ENCODE measurements at places on chromosomes 6 and 20.
A peak's percentile ranks its signal among the peaks of the same experiment; 100 is the strongest.

DNA sequence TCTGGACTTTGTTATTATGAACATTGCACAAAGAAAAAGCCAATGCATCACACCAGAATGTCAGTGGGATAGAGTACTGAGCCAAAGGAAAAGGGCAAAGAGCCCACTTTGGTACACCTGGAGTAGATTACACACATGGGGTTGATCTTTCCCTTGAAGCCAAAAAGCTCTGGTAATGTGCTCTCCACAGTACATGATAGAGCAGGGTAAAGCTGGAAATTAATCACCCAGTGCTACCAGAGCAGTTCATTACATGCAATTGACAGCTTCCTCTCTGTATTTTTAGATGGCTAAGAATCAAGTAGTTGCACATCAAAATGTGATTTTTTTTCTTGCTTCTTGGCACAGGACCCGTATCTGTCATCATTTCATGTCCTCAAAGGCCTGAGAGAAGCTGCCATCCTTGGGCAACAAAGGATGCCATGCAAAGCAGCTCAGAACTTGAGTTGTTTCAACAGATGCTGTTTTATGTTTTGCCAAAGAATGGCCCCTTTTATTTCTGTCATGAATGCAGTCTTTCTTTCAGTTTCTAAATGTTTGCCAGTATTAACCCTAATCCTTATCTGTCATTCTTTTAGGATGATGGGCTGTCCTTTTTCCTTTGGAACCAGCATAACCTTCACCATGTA lies 88.1 kb downstream of the HDGFL1 start:
- no peak for DNase-seq
- no peak overlapping the region for H3K4me3 ChIP-seq
- no peak overlapping the region for H3K27ac ChIP-seq
- peaks cover 8% of the 10 kb centered on the region for H3K4me1 ChIP-seq
- no peaks in the 10 kb centered on the region for H3K27me3 ChIP-seq
- no peaks in the 10 kb centered on the region for H3K36me3 ChIP-seq

- no peak within 1 kb of the TSS for H3K27ac ChIP-seq
- DNase-seq = no peak
- H3K36me3 ChIP-seq = no peaks in the 10 kb centered on the region
These were observed at the start of gene GCNT2 for GRCh38 chr6:10521104-10521808. Gene GCNT2, plus strand, starts transcription at chr6:10521351. Its CDS starts 7,561 bp downstream, at chr6:10528912.

- DNase-seq = no peak
- H3K27me3 ChIP-seq = no peaks in the 10 kb centered on the region
- no peak overlapping the region for H3K27ac ChIP-seq
- H3K4me1 ChIP-seq = peaks cover 11% of the 10 kb centered on the region
- no peak overlapping the region for H3K4me3 ChIP-seq
- no peaks in the 10 kb centered on the region for H3K36me3 ChIP-seq
These were observed 261.3 kb downstream of the TMEM242 start for GRCh38 chr6:157061770-157062594.

DNA sequence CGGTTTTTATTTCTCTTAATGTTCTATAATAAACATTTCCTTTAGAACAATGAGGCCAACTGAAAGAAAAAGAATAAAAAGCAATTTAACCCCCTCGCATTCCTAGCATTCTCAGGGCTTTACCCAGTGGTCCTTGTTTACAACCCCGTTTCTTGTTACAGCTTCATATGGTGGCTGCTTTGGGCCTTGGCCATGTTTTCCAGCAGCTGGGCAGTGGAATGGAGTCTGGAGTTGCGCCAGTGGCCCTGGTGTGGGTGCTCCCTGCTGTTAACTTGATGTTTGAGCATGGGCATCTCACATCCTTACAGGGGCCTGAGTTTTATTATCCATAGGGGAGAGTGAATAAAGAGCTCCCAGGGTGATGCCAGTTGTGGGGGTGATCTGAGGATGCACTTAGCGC lies 18.8 kb downstream of the EFCAB8 start:
- no peak overlapping the region for H3K4me3 ChIP-seq
- no peaks in the 10 kb centered on the region for H3K4me1 ChIP-seq
- DNase-seq = no peak

- no peak overlapping the region for H3K4me3 ChIP-seq
- no peak for DNase-seq
- H3K27me3 ChIP-seq = no peaks in the 10 kb centered on the region
- H3K27ac ChIP-seq = no peak overlapping the region
These were observed 25.2 kb downstream of the TNFAIP3 start for GRCh38 chr6:137892271-137892708.

DNA sequence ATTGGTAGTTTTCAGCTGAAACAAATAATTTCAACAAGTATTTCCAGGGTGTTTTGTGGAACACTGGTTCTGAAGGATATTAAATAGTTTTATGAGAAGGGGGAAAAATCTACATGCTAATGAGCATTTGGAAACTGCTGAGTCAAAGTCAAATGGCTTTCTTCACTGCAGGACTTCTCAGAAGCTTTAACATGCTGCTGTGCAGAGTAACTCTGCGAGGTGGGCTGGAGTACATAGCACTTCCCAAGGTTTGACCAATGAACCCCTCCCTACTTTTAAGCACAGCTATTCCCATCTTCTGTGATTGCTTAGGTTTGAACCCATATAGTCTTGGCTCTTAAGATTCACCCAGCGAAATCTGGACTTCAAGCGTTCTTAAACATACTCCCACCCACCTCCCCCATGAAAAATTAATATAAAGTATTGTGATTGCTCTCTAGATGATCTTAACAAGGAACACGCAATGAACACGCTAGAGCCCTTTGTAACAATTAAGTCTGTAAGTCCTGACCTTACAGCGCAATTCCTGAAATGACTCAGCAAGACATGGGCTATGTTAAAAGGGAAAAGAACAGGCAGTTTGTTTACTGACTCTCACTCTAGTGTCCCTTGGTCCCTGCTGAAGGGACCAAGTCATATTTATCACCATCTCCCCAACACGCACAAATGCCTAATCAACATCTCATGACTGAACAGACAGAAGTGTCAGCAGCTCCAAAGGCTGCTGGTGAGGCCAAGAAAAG lies 105.2 kb downstream of the NFATC2 start:
- DNase-seq = no peak
- H3K27me3 ChIP-seq = no peaks in the 10 kb centered on the region
- peaks cover 8% of the 10 kb centered on the region for H3K36me3 ChIP-seq
- H3K4me3 ChIP-seq = no peak overlapping the region
- no peak overlapping the region for H3K27ac ChIP-seq
- no peaks in the 10 kb centered on the region for H3K4me1 ChIP-seq

DNA sequence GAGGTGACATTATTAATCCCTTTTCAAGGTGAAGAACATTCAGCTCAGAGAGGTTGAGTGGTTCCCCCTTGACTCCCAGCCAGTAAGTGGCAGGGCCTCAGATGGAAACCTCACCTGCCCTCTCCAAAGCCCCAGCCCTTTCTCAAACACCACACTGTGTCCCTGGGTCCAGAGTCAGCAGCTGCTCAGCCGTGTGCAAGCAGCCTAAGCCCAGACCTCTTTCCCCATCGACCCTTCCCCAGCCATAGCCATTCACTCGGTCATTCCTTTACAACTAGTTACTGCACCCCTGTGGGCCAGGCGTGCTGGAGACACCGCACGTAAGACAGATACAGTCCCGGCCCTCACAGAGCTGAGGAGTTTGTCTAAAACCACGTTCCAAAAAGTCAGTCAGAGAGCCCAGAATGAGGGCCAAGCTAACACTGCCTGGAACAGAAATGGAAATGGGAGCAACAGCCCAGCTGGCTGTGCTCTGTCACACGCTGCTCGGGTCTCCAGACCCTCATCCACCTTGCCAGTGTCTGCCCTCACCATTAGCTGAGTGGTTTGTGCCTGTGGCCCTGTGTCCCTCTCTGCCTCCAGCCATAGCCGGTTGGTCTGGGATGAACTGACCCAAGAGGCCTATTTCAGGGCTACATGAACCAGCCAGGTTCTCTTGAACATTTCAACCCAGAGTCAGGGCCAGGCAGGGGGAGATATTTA lies 29.6 kb downstream of the ZC3H12D start:
- H3K27ac ChIP-seq = peak overlapping the region; percentile 21
- H3K4me3 ChIP-seq = no peak overlapping the region
- H3K27me3 ChIP-seq = peaks cover 17% of the 10 kb centered on the region
- H3K36me3 ChIP-seq = no peaks in the 10 kb centered on the region

DNA sequence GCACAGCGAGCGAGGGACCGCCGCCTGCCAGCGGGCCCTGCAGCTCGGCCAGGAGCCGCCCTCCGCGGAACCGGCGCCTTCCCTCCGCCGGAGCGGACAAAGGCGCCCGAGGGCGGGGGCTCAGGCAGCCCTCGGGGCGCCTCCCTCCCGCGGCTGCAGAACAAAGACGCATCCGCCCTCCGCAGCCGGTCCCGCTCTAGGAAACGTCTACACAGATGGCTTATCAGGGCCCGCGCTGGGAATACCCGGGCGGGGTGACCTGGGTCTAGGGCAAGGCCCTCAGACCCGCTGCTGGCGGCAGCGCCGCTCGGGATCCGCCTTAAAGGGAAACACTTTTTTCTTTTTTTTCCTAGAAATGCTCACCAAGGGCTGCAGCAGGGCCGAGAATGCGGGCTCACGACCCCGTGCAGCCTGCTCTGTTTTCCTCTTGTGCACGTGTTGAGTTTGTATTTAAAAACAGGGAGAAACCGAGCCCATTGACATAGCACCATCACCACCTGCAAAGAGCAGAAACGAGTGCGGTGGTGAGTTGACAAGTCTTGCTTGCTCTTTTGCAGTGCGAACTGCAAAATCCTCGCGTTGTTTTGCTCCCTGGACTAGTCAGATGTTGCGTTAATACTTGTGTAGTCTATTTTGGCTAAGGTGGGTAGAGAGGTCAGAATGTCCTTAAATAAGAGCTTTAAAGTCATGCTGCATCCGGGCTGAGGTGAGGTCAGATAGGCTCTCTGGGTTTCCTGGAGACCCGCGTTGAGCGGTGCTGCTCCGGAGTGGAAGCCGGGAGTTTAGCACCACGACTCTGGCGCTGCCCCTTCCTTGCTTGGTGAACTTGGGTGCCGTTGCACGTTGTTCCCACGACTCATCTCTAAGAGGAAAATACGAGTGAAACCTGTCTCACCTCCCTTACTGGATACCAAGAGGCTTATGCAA lies 1.1 kb upstream of the RPS6KA2 start:
- H3K27ac ChIP-seq = peak overlapping the region; percentile 81
- peak; percentile 70 for DNase-seq
- H3K4me3 ChIP-seq = peak overlapping the region; percentile 70
- peaks cover 10% of the 10 kb centered on the region for H3K4me1 ChIP-seq
- no peaks in the 10 kb centered on the region for H3K27me3 ChIP-seq

DNA sequence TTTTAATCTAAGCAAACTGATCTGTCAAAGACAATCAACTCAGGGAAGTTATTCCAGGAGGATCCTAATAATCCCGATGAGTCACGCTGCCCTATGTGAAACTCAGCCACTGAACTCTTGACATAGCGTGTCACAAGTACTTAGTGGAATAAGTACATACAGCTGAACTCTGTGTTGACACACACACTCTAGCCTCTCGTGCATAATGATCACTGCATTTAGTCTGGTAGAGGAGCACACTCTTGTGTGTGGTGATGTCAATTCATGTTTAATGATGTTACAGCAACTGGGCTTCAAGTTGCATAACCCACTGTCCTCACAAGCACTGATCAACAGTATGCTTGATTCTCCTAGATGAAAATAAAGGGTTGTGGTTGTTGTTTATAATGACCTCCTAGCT lies 148.3 kb downstream of the HACE1 start:
- H3K27ac ChIP-seq = no peak overlapping the region
- H3K4me3 ChIP-seq = no peak overlapping the region
- no peaks in the 10 kb centered on the region for H3K27me3 ChIP-seq
- H3K4me1 ChIP-seq = no peaks in the 10 kb centered on the region
